Jurkat, Clone E6-1 (cell line): ENCODE measurements at places on chromosomes 16 and 17.

- DNase-seq, result no peak
Observed at GRCh38 chr16:80447241-80447640, 93.6 kb upstream of the DYNLRB2 start.

- no peak for DNase-seq
Observed at GRCh38 chr17:42775534-42776098, 2.4 kb downstream of the VPS25 start.

DNA sequence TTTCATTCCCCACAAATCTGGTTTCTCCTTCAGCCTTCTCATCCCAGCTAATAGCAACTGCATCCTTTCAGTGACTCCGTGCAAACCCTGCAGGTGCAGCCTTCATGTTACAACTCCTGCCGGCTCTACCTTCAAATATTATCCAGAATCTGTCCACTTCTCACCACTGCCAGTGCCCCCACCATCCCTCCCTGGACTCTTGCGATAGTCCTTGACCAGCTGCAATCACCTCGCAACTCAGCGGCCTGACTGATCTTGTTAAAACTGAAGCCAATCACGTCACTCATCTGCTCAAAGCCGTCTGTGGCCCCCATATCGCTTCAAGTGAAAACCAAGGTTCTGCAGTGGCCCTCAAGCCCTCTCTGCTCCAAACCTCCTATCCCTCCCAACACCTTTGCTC, 42.8 kb upstream of the KIFC3 start:
- DNase-seq, result no peak

- peak; percentile 28 for DNase-seq
Observed at GRCh38 chr16:88815901-88816589, 4.3 kb upstream of the APRT start.
